ENCODE measurements at places on chromosomes 2 and 18. TPM values are rescaled to one million over a fixed set of nuclear protein-coding genes. Genes with fewer than 3 reads are reported as not detected.

GRCh38 chr2:142865924-142866323 lies 11.5 kb upstream of the KYNU start:
- DNase-seq, result no peak

- DNase-seq, result no peak
Observed at GRCh38 chr2:240909216-240909974, 3.3 kb downstream of the CROCC2 start.

DNA sequence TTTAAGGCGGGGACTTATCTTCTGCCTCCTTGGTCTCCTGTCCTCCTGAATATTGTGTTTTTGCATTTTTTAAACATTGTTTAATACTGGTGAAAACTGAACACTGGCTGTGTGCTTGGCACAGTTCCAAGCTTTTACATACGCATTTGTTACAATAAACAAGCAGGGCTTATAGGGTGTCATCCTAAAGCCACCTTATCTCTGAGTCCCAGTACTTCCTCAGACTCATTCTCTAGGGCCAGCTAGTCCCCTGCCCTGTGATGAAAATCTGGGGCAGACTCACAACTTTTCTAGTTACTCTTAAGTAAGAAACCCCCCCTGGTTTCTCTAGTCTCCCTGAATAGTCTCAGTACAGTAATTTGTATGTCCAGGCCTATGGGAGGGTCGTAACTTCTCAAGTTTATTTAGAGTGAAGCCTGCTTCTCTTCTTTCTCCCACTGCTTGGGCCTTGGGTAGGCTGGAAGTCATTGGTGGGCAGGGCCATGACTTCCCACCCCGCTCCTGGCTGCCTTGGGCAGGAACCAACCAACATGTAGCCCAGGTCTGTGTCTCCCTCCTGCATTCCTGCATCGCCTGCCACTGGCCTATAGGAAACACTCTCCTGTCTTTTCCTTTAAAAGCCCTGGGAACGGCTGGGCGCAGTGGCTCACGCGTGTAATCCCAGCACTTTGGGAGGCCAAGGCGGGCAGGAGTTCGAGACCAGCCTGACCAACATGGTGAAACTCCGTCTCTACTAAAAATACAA lies 7.7 kb upstream of the KCNE4 start:
- DNase-seq, result no peak

GRCh38 chr2:138964418-138964817 lies 184.2 kb upstream of the NXPH2 start:
- DNase-seq, result no peak

CLASP1 gene
- 59.7 TPM for total RNA-seq

DNA sequence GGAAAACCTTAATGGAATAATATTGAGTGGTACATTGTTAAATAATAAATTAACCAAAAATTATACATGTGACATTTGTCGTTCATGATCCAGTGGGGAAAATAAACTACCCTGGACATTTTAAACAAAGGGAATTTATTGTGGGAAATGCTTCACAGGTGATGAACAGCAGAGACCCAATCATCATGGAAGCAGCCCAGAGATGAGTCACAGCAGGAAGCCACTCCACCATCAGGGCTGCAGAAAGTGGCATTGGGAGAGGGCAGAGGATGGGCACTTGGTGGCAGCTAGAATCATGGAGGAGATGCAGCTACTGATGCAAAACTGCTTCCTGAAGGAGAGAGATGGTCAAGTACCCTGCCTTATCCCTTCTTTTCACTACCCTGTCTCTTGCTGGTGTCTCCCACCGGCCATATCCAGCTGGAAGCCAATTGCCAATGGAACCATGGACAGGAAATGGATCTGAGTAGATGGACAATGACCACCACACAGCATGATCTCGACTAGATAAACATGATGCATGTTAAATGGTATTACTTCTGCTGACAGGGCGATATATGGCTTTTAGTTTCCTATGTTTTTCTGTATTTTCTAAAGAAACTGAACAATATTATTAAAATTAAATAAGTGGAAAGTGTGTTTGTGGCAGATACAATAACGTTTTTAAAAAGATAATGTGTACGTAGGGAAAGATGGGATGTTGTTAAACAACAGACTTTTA lies 139.8 kb downstream of the RPIA start:
- no peak for DNase-seq

C18orf32 gene
- total RNA-seq, result 73.8 TPM

GRCh38 chr2:85230679-85231467 lies 96.9 kb downstream of the TGOLN2 start:
- no peak for DNase-seq

DNA sequence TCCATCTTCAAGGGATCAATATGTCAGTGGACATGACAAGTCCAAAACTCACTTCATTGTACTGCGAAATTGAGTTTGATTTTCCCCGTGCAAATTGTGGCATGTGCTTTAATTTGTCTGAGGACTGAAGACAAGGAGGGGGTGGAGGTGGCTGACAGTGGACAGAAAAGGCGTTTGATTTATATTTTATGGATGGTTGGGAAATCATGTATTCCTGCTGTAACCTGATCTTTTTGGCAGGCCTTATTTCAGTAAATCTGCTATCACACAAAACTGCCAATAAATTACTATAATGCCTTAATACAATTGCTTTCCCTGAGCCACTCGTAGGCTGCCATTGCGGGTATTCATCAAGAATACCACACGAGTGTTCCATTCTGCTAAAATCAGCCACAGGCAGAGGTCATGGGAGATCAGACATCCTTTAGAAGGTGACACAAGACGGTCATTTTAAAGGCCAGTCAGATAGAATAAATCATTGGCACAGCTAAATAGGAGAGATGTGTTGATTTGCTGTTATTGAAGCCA lies 720.5 kb downstream of the MBD2 start:
- no peak for DNase-seq

TSPYL6 gene
- total RNA-seq, result not detected

DNA sequence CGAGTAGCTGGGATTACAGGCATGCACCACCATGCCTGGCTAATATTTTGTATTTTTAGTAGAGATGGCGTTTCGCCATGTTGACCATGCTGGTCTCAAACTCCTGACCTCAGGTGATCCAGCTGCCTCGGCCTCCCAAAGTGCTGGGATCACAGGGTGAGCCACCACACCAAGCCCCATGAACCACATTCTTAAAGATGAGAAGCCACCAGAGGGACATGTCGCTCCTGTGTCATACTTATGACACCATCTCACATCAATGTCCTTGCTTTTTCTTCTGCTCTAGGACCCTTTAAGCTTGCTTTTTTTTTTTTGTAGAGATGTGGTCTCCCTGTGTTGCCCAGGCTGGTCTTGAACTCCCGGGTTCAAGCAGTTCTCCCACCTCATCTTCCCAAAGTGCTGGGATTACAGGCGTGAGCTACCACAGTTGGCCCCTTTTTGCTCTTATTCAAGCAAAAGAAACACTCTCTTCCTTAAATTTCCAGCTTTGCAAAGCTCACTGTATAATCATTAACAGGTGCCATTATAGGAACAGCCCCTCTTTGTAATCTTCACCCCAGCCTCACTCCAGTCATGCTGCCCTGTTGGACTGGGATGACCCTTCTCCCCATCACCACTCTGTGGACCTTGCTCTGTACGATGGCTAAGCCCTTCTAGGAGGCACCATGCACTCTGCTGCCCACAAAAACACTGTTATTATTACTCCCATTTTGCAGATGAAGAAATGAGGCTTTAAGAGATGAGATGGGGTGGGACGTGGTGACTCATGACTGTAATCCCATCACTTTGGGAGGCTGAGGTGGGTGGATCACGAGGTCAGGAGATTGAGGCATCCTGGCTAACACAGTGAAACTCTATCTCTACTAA lies 10.8 kb upstream of the KCNG3 start:
- no peak for DNase-seq

SRD5A2 gene
- total RNA-seq, result not detected

PRSS56 gene
- not detected for total RNA-seq

DNA sequence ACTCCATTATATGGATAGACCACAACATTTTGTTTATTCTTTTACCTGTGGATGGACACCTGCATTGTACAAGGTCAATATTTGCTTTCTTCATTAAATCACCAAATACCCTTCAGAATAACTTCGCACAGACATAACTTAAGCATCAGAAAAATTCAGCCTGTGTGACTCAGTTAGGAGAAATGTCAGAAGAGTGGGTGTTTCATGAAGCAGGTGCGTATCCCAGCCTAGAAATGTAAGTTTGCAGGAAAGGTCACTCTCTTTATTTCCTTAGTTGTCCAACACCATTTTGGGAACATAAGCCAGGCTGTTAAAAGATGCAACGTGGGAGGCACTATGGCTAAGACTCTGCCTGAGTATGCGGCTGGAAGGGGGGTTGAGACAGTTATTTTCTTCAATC lies 48.6 kb upstream of the FHL2 start:
- no peak for DNase-seq

- DNase-seq, result peak; percentile 29
Observed at GRCh38 chr18:58005011-58005410, 39.0 kb upstream of the NEDD4L start.

GRCh38 chr2:68344031-68344430 lies 21.1 kb upstream of the PLEK start:
- no peak for DNase-seq

SLC38A11 gene
- total RNA-seq, result 0.57 TPM
